Fibroblast of skin of left biceps (primary cell): ENCODE measurements at places on chromosomes 11 and 22.

GRCh38 chr11:117837791-117838190 lies 13.2 kb upstream of the FXYD2 start:
- DNase-seq, result no peak

DNA sequence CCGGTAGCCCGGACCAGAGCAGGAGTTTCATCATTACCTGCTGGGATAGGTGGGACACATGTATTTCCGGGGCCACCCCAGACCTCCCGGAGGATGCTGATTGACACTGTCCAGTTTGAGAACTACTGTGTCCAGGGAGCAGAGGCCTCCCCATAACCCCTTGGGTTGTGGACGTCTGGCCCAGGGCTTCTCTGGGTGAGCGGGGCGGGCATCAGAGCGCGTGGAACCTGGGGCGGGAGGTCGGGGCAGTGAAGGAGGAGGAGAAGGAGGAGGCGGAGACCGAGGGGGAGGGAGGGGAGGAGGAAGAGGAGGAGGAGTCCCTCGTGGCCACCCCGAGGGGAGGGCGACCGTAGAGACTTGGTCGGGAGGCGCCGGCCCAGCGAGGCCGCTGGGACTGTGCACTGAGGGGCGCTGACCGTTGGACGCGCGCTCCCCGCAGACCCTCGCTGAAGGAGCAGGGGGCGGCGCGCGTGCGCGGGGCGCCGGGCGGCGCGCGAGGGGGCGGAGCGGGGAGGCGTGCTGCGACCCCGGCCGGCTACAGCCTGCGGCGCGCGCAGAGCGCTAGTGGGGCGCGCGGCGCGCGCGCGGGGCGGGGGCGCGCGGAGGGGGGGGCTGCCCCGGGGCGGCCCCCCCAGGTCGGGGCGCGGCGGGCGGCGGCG lies at the start of gene GRK3:
Gene GRK3, plus strand, starts transcription at position 356 of the 659 bp plus-strand sequence. CDS start 366 bp downstream, outside the sequence.
- DNase-seq, result no peak

DNA sequence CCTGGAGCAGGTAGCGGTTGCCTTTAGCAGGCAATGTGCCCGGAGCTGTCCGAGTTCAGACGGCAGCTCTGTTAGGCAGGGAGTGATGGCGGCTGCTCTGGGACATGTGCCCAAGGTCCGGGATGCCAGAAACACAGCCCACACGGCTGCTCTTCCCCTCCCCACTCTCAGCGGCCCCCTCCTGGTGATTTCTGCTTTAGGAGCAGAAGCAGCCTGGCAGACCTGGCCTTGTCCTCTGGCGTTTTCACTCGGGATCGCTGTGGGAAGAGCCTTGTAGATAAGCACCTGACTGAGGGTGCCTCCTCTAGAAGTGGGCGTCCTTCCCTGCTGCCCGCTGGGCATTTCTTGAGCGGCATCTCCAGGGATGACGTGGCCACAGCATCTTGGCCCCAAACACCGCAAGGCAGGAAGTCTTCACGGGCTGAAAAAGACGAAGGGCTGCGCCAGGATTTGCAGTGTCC lies 392.2 kb downstream of the TBC1D22A start:
- no peak for DNase-seq

GRCh38 chr22:45235101-45235777 lies 5.5 kb downstream of the KIAA0930 start:
- no peak for DNase-seq

DNA sequence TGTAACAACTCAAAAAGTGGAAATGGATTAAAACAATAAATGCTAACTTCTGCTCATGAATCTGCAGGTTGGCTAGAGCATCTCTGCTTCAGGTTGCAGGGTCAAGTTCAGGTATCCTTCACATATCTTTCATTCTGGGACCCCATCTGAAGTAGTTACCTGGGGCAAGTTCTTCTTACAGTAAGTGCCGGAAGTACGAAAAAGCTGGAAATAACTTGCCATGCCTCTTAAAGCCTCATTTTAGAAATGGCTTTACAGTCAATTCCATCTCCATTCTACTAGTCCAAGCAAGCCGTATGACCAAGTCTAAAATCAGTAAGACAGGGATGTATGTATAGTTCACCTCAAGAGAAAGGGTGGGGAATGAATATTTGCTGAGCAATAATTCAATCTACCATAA lies 93.7 kb downstream of the FCHSD2 start:
- DNase-seq, result no peak

GRCh38 chr22:31683181-31684105 lies 21.4 kb upstream of the PISD start:
- DNase-seq, result no peak

DNA sequence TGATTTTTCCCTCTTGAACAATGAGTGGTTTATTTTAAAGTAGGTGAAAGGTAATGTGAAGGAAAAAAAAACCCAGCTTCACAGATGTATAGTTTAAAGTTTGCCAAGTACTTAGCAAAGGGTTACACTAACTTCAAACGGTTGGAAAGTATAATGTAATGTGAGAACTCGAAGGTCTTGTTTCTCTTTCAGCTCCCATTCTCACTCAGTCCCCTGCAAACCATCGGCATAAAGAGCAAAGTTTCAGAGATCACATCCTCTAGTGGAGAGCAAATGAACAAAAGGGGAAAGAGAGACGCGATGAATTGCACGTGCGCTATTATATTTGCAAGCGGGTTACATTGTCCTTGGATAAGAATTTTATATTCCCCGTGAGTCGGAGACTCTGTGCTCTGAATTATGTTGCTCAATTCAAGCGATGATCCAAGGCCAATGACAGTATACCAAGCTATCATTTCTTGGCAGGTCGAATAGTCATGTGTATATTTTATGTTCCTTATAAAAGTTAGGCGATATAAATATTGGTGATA lies 37.6 kb upstream of the BIRC3 start:
- DNase-seq, result peak; percentile 73

DNA sequence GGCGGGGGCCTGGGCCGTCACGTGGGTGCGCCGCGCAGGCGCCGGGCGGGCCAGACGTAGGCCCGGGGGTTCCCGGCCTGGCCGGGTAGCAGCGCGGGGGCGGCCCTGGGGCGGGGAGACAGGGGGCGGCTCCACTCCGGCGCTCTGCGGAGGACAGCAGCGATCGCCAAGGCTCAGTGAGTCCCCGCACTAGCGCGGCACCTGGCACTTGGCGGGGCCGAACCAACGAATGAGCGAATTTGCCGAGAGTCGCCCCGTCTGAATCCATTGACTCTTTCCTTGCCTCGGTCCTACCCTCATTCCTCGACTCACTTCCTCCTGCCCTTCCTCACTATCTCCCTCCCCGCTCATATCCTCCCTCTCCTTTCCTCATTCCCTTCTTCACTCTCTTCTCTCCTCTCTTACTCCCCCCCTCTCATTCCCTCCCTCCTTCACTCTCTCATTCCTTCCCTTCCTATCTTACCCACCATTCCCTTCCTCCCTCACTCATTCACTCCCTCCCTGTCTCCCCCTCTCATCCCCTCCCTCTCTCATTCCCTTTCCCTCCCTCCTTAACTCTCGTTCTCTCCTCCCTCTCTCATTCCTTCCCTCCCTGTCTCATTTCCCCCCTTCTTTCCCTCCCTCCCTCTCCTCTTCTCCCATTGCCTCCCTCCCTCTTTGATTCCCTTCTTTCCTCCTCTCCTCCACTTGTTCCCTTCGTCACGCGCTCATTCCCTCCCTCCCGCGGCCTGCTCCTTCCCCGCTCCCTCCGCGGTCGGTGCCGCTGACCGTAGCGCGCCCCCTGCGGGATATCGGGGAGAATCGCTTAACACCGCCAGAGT lies 476 bp upstream of the KLHL22 start:
- DNase-seq, result peak; percentile 68

GRCh38 chr11:21987261-21987660 lies 205.6 kb upstream of the ANO5 start:
- no peak for DNase-seq

- peak; percentile 19 for DNase-seq
These were observed 2216.6 kb upstream of the RAG2 start for GRCh38 chr11:38814670-38815069.

DNA sequence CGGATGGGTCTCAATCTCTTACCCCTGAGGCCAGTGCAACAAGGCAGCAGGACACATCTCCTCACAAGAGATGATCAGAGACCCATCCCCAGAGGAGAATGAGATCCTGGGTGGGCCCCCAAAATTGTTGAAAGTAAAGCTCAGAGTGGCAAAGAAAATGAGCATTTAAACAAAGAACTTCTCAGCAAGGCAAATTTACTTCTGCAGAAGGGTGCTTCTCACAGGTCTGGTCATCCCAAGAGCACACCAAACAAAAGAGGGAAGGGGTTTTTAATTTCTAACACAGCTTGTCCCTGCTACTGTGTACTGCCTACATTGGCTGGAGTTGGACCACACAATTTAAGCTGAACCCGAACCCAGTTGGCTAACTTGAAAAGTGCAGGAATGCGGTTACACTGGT lies 1628.6 kb upstream of the RAG2 start:
- DNase-seq, result no peak
